Non-pigmented ciliary epithelial cell (primary cell): ENCODE measurements at places on chromosomes 4 and X.

DNA sequence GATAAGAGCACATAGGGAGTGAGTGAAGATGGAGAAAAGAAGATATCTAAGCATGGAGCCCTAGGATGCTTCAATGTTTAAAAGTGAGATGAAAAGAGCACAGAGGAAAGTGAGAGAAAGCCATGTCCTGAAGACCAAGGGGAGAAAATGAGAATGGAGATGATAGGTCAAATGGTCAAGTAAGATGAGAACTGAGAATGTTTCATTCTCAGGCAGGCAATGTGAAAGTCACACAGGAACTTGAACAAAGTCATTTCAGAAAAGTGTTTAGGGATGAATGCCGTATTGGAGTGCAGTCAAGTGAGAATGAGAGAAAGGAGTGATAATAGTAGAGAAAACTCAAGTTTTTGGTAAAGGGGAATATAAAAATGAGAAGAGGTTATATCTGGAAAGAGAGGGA is 148.7 kb upstream of the PTCHD1 start:
- DNase-seq: no peak

DNA sequence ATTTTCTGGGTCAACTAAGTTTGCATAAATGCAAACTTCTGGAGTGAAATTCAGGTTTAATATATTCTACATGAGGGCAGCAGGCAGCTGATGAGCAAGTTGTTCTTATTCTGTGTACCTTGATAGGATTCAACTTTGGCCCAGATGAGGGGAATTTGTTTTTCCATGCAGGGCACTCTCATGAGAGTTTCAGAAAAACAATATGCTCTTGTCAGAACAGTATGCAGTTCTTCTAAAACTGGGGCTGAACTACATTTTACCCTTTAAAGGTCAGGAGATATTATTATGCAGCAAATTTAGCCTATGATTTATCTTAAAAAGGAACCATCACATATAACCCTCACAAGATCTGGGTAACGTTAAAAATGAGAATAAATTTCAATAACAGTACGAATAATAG is 19.2 kb downstream of the GPRIN3 start:
- no peak for DNase-seq

DNA sequence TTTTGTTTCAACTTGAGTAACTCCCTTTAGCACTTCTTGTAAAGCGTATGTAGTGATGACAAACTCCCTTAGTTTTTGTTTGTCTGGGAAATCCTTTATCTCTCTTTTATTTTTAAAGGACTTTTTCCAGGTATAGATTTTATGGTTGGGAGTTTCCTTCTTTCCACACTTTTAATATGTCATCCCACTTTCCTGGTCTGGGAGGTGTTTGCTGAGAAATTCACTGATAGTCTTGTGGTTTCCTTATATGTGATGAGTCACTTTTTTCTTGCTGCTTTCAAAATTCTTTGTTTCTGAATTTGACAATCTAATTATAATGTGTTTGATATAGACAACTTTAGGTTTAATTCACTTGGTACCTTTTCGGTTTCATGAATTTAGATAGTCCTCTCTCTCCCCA is 353.9 kb downstream of the GPAT3 start:
- DNase-seq: peak; percentile 52

DNA sequence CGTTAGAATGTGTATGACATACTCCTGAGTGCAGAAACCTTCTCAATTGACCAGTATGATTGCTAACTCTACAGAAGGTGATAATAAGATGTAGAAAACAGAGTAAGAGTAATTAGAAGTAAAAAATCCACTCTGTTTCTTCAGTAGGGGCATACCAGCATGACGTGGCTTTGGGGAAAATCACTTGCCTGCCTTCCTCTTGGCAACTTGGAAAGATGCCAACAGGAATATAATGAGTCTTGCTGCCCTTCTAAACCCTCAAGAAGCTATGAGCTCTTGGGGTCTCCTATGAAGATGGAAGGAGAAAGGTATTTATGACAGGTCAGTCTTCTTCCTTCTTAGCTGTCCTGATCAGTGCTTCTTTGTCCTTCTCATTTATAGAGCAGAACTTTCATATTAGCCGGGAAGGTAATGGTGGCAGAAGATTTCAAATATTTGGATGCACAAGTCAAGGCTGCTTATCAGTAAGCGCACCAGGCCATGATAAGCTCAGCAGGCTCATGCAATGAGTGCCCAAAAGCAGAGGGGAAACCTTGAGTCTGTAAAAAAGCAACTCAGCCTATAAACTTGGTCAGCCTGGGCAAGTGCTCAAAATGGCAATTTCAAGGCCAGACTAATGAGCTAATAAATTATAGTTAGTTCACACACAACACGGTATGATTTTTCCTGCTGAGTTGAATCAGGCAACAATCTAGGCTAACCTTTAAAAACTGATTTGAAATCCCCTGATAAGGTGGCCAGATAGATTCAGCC is 69.7 kb upstream of the PPARGC1A start:
- DNase-seq: no peak

DNA sequence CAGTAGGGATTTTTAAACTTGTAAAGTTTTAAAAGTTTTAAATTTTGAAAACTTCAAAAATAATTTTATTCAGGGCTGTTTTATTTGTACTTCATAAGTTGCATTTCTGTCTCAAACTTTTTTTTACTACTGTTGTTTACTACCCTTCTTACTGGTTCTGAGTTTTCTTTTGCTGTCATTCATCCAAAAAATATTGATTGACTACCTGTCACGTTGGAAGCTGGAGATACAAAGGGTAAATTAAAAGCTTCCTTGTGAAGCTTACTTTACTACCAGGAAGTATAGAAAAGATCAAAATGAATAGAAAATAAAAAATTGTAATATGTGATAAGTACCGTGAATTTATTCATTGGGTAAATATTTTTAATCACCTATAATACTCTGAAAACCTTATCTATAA is 49.4 kb upstream of the MCUB start:
- no peak for DNase-seq

- DNase-seq: no peak
These were observed 309.9 kb downstream of the DHX15 start for GRCh38 chr4:24274381-24274941.

DNA sequence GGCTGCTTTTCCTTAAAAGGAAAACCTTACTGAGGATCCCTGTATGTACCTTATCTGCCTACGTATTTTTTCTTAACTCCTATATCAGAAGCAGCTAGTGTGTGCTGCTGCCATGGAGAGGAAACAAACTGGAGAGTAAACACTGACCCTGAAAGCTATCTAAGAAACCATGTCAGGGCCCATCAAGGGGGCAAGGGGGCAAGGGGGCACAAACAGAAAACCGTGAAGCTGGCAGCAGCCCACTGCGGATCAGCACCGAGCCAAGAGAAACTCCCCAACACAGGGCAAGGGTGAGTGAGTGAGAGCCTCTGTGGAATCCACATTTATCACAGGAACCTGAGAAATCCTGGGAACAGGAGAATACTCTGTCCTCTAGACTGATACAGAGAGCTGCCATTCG is 1204.2 kb downstream of the PCDH18 start:
- no peak for DNase-seq

DNA sequence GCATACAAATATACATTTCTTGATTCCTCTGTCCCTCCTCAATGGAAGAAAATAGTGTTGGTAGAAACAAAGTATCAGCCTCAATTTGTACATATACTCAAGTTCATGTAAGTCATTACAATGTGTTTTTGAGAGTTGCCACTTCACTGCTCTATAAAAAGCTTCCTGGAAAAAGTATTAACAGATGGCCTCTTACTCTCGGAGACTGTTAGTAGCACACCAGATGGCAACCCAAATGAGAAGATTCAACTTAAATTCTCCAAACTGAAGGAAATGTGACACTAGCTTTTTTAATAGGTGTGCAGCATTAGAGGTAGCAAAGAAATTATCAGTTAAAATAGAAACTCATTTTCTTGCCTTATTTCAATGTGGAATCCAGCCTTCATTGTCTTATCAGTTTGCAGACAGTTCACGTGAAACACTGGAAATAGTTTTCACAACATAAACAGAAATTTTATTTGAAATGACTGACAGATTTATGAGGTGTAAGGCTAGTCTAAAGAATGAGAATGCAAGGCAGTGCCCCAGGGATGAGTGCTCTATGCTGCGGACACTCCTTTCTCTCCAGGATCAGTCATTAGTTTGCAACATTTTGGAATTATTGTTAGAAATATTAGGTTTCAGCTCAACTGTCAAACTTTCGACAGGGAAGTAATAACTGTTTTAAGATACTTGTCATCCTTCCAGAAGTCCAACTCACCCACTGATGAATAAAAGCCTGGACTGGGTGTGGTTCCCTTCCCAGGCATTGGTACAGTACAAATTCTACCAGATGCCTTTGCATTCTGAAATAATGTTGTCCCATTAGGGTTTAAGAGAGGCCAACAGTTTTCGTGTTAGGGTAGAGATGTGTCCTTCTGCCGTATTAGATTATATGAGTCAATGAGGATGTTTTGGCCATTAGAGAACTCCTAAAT is 50.9 kb downstream of the IDS start:
- no peak for DNase-seq

DNA sequence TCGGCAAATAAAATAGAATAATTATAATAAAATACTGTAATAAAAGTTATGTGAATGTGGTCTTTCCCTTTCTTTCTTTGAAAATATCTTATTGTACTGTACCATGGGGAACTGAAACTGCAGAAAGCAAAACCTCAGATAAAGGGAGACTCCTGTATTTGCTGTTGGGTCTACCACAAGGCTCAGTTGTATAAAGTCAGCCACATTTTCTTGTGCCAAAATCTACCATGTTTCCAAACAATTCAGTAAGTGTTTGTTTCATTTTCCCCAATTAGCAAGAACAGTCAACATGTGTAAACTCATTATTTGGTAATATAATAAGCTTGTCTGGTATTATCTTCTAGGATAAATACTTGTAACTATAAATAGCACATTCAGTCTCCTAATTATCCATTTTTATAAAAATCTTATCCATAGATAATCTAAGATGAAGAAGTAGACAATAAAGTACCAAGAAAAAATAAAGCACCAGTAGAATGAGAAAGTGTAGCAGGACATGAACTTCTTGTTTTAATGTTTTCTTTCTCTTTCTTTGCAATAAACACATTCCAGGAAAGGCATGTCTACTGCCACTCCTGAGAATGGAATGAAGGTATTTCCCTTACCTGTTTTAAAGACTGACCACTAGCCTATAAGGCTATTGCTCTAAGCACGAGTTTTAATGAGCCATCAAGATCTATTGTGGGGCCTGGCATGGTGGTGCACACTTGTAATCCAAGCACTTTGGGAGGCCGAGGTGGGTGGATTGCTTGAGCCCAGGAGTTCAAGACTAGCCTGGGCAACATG is 15.0 kb upstream of the OTUD4 start:
- DNase-seq: no peak

DNA sequence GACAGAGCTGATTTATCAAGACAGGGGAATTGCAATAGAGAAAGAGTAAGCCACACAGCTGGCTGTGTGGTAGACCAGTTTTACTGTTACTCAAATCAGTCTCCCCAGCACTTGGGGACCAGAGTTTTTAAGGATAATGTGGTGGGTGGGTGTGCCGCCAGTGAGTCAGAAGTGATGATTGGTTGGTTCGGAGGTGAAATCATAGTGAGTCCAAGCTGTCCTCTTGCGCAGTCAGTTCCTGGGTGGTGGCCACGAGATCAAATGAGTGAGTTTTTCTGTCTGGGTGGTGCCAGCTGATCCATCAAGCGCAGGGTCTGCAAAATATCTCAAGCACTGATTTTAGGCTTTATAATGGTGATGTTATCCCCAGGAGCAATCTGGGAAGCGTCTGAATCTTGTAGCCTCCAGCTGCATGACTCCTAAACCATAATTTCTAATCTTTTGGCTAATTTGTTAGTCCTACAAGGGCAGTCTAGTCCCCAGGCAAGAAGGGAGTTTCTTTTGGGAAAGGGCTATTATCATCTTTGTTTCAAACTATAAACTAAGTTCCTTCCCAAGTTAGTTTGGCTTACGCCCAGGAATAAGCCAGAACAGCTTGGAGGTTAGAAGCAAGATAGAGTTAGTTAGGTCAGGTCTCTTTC is 44.0 kb upstream of the PPP1R2C start:
- DNase-seq: no peak

- no peak for DNase-seq
These were observed 154.1 kb upstream of the FAM241A start for GRCh38 chr4:111991163-111991562.
